ENCODE measurements at places on chromosomes 6 and 20.

DNA sequence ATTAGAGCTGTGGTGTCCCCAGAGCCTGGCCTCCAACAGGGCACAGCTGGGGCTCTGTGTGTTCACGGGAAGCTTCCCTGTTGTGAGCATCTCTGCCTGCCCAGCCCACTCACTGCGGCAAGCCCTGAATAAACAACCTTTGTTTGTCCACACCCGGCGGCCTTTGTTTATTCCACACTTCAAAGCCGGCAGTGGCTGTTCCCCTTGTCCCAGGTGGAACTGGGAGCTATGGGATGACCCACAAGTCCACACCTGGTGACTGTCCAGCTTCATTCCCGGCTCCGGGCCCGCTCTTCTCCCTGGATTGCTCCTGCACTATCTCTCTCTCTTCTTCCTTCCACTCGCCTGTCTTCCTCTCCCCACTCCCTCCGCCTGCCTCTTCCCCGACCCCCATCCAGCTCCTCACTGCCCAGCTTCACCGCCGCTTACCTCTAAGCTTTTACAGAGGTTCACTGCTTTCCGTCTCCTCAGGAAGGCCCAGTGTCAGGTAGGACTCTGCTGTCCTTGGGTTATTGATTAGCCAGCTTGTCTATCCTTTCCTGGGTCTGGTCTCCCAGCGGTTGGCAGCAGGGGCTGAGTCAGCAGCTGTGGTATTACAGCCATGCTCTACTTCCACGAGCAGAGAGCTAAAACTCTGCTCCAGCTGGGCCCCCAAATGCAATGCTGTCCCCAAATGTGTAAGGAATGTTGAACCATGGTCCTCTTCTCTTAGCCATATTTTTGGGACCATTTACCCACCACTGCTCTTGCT, 17.8 kb downstream of the DACT2 start:
- no peak for DNase-seq

DNA sequence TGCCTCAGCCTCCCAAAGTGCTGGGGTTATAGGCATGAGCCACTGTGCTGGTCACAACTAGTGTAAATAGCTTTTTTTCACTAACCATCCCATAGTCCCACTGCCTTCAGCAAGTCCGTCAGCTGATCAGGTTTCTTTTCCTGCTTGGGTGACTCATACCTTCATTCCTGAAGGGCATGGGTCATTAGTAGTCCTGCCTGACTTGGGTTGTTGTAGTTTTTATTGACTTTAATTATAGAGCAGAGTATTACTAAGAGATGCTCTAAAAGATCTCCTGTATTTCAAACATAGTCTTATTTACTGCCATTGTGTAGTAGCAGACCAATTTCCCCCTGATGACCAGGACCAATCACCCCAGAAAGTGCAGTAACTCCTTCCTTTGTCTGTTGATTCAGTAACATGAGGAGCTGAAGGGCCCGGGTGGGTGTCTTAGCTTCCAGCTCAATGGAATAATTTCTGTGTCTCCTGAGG, 25.8 kb downstream of the HLA-C start:
- no peak for DNase-seq

- no peak for DNase-seq
Measured at GRCh38 chr6:153941768-153942167, 97.3 kb upstream of the OPRM1 start.

DNA sequence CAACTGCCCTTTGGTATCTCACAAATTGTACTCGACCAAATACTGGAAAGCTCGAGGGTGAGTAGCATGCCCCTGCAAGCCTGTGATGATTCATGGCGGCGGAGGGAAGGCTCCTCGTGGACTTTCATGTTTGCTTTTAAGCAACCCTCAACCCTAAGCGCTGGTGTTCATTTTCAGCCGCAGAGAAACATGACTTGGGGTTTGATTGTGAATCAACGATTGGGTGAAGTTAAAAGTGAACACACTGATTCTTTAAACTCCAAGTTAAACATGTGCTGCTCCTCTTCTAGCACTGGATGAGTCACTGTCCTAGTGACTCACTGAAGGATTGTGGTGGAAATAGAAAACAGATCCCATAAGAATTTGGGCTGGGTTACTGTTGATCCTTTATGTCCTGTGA, 8.3 kb downstream of the CD109 start:
- no peak for DNase-seq

GRCh38 chr6:155980014-155980767, 524.6 kb upstream of the NOX3 start:
- DNase-seq = no peak

DNA sequence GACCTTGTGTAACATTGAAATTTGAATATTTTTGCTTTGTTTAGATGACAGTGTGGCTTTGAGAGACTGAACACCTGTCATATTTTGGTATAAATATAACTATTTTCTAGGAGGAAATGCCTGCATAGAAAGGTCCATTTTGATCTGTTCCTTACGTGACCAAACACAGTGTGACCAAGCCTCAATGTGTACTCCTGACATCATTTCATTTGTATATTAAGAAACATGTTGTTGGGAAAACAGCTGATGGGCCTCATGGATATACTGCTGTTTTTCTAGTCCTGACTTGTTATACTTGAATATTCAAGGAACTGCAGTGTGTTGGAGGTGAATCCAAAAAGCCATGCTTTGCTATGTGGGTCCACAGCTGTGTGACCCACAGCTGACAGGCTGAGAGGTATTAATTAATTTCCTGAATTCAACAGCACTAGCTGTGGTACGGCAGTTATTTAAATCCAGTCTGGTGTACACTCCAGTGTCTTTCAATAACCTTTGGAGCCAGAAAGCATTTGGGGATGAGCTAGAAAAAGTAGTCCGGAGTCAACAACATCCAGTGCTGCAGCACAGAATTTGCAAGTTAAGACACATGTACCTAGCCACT, 18.9 kb downstream of the NCOA7 start:
- no peak for DNase-seq

DNA sequence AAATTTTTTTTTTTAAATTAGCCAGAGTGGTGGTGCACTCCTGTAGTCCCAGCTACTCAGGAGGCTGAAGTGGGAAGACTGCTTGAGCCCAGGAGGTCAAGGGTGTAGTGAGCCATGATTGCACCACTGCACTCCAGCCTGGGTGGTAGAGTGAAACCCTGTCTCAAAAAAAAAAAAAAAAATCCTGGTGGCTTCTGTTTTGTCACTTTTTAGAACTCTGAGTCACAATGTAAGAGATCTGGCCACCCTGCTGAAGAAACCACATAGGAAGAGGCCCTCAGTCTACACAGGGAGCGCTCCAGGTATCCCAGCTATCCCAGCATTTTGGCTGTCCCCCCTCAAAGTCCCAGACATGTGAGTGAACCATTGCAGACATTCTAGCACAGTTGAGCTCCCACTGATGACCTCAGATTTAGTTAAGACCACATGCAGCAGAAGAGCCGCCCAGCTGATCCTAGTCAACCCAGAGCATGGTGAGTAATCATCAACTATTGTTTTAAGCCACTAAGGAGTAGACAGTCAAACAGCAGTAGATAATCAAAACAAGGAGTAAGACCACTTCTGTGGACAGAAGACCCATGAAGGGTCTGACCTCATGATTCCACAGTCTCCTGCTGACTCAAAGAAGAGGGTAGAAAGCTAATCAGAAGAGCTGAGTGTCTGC, 12.7 kb upstream of the ARFGEF2 start:
- DNase-seq = no peak

DNA sequence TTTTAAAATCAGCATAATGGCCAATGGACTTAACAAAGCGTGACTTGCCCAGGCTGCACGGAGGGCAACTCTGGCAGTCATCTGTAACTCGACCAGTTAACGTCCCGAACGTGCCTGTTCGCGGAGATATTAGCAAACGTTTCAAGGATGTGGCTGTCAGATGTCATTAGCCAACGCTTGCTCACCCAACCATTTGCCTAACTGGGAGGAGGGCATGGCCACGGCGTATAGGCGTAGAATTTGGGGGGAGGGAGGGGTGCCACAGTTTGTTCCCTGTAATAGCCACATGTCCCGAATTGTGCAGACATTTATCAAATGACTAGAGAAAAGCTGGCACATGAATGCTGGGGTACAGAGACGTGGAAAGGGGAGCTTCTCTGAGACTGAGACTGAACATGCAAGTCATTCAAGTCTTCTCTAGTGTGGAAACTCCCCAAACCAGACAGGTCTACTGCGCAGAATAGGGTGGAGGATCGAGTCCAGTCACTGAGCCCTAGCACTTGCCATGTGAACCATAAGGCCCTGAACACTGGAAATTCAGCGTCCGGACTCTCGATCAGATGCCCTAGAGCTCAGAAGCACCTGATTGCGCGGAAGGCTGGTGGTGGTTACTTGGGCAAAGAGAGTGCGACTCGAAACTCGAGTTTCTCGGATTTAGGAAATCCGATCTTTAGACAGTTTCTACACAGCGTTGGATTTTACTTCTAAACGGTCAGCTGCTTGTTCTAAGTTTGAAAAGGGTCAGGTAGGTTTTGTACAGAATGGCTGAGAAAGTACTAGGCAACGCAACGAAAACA, 32.6 kb downstream of the TFAP2B start:
- no peak for DNase-seq

- no peak for DNase-seq
Measured at GRCh38 chr6:32046450-32047083, 8.4 kb downstream of the CYP21A2 start.

GRCh38 chr6:16217156-16217721, 21.1 kb upstream of the GMPR start:
- DNase-seq = no peak

- no peak for DNase-seq
Measured at GRCh38 chr6:158406736-158407135, 94.5 kb downstream of the TULP4 start.

GRCh38 chr6:42236682-42237473, 19.2 kb upstream of the MRPS10 start:
- no peak for DNase-seq

- DNase-seq = no peak
Measured at GRCh38 chr6:130500693-130501092, 134.9 kb downstream of the TMEM200A start.

- no peak for DNase-seq
Measured at GRCh38 chr6:157768863-157769551, 54.0 kb upstream of the SNX9 start.

- no peak for DNase-seq
Measured at GRCh38 chr6:21664314-21665109, 71.0 kb downstream of the SOX4 start.

GRCh38 chr6:162887981-162888689, 160.4 kb downstream of the PACRG start:
- DNase-seq = no peak

- no peak for DNase-seq
Measured at GRCh38 chr6:15569035-15569995, 93.5 kb downstream of the DTNBP1 start.

DNA sequence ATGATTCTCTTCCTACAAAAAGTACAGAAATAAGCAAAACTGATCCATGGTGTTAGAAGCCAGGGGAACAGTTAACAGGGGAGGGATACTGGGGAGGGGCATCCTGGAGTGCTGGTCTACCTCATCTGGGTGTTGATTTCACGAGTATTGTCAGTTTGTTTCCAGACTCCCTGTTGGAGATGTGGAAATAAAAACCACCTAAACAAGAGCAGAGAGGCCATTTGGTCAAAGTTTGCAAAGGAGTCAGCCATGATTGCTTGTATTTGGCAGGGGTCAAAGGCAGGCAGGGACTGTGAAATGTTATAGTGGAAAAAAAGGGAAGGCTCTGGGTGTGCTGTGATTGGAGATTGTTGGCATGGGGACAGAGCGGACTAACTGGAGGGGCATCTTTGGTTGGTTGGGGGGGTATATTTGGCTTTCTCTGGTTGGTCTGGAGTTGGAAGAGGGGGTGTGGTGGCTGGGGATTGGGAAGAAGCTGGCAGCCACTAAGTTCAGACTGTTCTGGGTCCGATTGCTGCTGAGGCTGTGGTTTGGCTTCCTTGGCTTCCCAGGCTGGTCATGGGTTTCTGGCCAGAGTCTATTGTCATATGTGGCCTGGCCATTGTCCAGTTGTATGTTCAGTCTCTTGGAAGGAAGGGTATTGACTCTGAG, 14.9 kb upstream of the PANK2 start:
- DNase-seq = no peak

GRCh38 chr20:50073500-50073899, 39.5 kb downstream of the UBE2V1 start:
- no peak for DNase-seq

DNA sequence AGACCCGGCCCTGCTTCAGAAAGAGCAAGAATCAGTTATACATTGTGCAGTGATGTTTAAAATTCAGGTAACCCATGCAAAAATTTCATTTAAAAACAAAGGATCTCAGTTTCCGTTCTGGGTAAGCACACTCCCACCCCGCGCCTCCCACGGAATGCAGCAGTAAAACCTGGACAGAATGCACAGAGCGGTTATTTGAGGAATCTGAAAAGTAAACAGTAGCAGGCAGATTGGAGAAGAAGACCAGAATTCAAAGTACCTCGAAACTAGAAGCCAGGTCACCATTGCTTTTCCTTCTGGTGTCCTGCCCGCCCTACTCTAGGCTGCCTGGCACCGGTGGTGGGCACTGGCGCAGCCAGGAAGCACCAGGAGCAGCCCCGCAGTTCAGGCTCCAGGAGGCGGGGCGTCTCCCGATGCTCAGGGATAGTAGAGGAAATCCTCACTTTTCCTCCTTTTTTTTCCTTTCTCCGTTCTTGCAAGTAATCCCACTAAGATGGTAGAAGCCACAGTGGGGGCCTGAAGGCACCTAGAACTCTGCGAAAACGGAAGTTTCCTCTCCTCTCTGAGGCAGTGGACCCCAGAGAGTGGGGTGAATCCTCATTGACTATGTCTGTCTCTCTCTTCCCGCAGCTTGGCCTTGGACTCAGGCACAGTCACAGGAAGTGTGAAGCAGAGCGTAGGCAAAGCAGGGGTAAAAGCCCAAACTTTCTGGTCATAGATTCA, 28.3 kb downstream of the METTL24 start:
- no peak for DNase-seq

GRCh38 chr6:136701045-136701444, 91.2 kb downstream of the MAP3K5 start:
- DNase-seq = no peak

GRCh38 chr6:1868561-1869261, 259.0 kb downstream of the FOXC1 start:
- DNase-seq = no peak

GRCh38 chr6:155974359-155974758, 518.7 kb upstream of the NOX3 start:
- no peak for DNase-seq

- DNase-seq = no peak
Measured at GRCh38 chr20:33612001-33612400, 50.1 kb upstream of the C20orf144 start.

- DNase-seq = no peak
Measured at GRCh38 chr20:43900496-43900895, 14.2 kb upstream of the TOX2 start.

- no peak for DNase-seq
Measured at GRCh38 chr20:35572838-35573237, 31.0 kb downstream of the ERGIC3 start.

Data from stimulated activated CD4-positive, alpha-beta T cell treated with anti-CD3 and anti-CD28 coated beads, TNF-alpha, amount 100 ng/mL, for 1 hour (primary cell).